CD8-positive, alpha-beta memory T cell (primary cell): ENCODE measurements at places on chromosomes 3 and 15. TPM values are rescaled to one million over a fixed set of nuclear protein-coding genes. Genes with fewer than 3 reads are reported as not detected.

DNA sequence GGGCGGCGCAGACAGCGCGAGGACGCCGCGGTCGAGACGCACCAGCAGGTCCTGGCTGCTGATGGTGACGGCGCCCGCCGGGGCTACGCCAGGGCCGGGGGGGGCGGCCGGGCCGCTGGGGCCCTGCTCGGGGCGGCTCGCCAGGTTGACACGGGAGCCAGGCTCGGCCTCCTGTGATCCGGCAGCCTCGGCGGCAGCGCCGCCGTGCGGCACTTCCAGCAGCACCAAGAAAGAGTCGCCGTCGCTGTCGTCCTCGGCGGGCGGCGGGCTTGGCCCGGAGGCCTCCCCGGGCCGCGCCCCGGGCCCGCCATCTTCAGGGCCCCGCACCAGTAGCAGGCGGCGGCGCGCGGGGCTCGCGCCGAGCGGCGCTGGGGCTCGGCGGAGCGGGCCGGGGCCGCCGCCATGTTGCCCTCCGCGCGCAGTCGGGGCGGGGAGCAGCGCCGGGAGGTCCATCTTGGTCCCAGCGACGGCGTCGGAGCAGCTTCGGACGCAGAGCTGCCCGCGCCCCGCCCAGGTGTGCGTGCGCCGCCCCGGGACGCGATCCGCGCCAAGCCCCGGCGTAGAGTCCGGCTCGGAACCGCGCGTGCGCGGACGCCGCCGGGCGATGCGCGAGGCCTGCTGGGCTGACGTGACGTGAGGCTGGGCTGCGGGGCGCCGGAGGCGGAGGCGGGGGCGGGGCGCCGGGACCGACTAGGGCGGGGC is at the start of gene ZXDC:
TSS of gene ZXDC (minus strand) at position 479 of the 702 bp plus-strand sequence. CDS start at position 453, 26 bp downstream.
- H3K4me3 ChIP-seq = peak within 1 kb of the TSS; percentile 82
- peak; percentile 88 for DNase-seq
- H3K27me3 ChIP-seq = no peaks in the 10 kb centered on the region
- peak within 1 kb of the TSS; percentile 64 for H3K27ac ChIP-seq

GRCh38 chr3:194910414-194910984 is 224.8 kb downstream of the FAM43A start:
- no peak overlapping the region for H3K27ac ChIP-seq
- no peak for DNase-seq
- no peaks in the 10 kb centered on the region for H3K36me3 ChIP-seq
- H3K4me3 ChIP-seq = no peak overlapping the region
- no peaks in the 10 kb centered on the region for H3K4me1 ChIP-seq
- no peaks in the 10 kb centered on the region for H3K27me3 ChIP-seq

DNA sequence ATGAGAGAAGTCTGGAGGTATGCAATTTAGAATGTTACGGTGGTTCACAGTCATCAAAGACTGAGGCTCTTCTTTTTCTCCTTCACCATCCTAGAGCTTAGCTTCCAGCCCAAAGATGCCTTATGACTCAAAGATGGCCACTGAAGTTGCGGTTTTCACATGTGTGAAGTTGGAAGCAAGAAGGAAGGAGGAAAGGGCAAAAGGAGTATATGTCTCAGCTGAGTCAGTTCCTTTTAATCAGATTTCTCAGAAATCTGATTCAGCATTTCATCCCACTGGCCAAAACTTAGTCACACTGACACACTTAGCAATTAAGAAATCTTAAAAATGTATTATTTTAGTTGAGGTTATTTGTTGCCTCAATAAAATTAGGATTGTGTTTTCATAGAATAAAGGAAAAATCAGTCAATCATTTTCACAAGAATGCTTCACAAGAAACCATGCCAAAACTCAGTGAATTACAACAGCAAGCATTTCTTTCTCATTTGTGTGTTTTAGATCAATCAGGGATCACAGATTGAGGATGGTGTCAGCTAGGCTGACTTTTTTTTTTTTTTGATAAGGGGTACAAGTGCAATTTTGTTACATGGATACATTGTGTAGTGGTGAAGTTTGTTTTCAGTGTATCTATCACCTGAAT is 211.1 kb upstream of the GADL1 start:
- H3K36me3 ChIP-seq = no peaks in the 10 kb centered on the region
- no peak overlapping the region for H3K27ac ChIP-seq
- H3K4me1 ChIP-seq = no peaks in the 10 kb centered on the region
- no peaks in the 10 kb centered on the region for H3K27me3 ChIP-seq

- H3K36me3 ChIP-seq = no peaks in the 10 kb centered on the region
- no peak within 1 kb of the TSS for H3K27ac ChIP-seq
- H3K4me3 ChIP-seq = no peak within 1 kb of the TSS
- no peaks in the 10 kb centered on the region for H3K4me1 ChIP-seq
- H3K27me3 ChIP-seq = no peaks in the 10 kb centered on the region
Observed at GRCh38 chr15:71810256-71811035, at the start of gene NR2E3. NR2E3 (plus strand) TSS chr15:71810554; CDS start chr15:71810744, 190 bp downstream.

GRCh38 chr3:63303238-63303637 is 25.1 kb downstream of the SYNPR start:
- no peaks in the 10 kb centered on the region for H3K36me3 ChIP-seq
- DNase-seq = no peak
- no peak overlapping the region for H3K4me3 ChIP-seq
- no peak overlapping the region for H3K27ac ChIP-seq
- H3K4me1 ChIP-seq = no peaks in the 10 kb centered on the region
- H3K27me3 ChIP-seq = no peaks in the 10 kb centered on the region

GRCh38 chr3:10435850-10436249 is 69.5 kb downstream of the ATP2B2 start:
- H3K4me1 ChIP-seq = peaks cover 22% of the 10 kb centered on the region
- H3K36me3 ChIP-seq = no peaks in the 10 kb centered on the region
- H3K27ac ChIP-seq = no peak overlapping the region
- no peaks in the 10 kb centered on the region for H3K27me3 ChIP-seq

DNA sequence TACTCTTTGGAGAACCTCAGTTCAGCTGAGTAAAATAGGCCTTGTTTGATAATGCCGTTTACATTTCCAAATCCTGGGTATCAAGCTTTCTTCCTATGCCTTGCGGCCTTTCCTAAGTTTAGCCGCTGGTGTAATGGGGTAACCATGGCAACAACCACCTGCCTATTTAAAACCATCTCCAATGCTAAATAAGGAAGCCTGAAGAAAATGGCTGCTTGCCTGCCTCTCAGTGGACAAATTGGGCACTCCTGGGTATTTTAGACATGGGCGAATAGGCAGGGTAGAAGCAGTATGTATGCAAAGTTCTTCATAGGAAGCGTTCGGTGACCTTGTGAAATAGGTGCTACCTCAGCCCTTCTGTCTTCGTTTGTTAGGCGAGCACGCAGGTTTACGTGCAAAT is 122.7 kb downstream of the DGKG start:
- H3K4me3 ChIP-seq = no peak overlapping the region
- no peaks in the 10 kb centered on the region for H3K36me3 ChIP-seq
- DNase-seq = no peak
- no peaks in the 10 kb centered on the region for H3K27me3 ChIP-seq

GRCh38 chr15:90101969-90102890 is at the start of gene IDH2:
IDH2 (minus strand) TSS chr15:90102468; CDS start chr15:90102390, 78 bp downstream.
- peaks cover 44% of the 10 kb centered on the region for H3K4me1 ChIP-seq
- peak within 1 kb of the TSS; percentile 68 for H3K4me3 ChIP-seq
- peak within 1 kb of the TSS; percentile 63 for H3K27ac ChIP-seq
- H3K27me3 ChIP-seq = no peaks in the 10 kb centered on the region
- peak; percentile 73 for DNase-seq

DNA sequence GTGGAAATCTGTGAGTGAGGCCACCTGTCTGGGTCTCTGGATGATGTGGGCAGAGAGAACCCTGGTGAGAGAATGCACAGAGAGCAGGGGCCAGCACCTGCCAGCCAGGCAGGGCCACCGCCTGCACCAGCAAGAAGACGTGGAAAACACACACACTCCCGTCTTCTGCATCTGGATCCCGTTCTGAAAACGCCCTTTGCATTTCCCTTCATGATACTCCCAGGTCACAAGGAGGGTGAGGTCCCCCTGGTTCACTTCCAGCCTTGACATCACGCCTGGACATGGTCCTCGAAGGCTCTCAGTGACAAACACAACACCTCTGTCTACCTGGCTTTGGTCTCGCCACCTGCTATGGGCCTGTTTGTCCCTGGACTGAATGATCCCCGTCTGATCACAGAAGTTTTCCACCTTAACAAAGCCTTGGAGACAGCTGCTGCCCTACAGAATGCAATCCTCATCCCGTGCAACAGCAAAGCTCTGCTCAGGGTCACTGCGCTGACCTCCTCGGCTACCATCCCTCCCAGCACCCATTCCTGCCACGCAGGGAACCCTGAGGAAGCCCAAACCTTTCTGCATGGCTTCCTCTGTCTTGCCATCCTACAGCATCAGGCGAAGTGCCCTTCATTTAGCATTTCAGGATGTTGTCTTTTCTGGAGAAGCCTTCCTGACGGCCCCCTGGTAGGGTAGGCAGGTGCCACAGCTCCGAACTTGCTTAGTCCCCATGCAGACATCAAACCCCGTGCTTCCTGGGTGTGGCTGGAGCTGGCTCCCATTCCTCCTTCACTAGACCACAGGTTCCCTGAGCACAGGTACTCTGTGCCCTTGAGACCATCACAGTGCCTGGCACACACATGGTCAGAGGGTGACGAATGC is 122.5 kb downstream of the ATP10A start:
- no peak overlapping the region for H3K4me3 ChIP-seq
- no peaks in the 10 kb centered on the region for H3K27me3 ChIP-seq
- no peaks in the 10 kb centered on the region for H3K4me1 ChIP-seq
- no peak overlapping the region for H3K27ac ChIP-seq

DNA sequence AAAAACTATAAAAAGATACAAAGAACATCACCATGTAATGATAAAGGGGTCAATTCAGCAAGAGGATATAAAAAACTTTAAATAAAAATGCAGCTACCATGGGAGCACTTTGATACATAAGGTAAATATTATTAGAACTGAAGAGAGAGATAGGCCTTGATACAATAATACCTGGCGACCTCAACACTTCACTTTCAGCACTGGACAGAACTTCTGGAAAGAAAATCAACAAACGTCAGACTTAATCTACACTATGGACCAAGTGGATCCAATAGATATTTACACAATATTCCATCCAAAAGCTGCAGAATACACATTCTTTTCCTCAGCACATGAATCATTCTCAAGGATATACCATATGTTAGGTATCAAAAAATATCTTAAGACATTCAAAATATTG is 42.0 kb downstream of the WDR49 start:
- H3K27me3 ChIP-seq = no peaks in the 10 kb centered on the region
- no peak overlapping the region for H3K4me3 ChIP-seq

GRCh38 chr3:185934767-185935464 is 2.9 kb downstream of the TRA2B start:
- H3K27ac ChIP-seq = peak overlapping the region; percentile 100
- H3K4me3 ChIP-seq = peak overlapping the region; percentile 99
- DNase-seq = no peak
- peaks cover 13% of the 10 kb centered on the region for H3K36me3 ChIP-seq
- no peaks in the 10 kb centered on the region for H3K27me3 ChIP-seq
- peaks cover 52% of the 10 kb centered on the region for H3K4me1 ChIP-seq

DNA sequence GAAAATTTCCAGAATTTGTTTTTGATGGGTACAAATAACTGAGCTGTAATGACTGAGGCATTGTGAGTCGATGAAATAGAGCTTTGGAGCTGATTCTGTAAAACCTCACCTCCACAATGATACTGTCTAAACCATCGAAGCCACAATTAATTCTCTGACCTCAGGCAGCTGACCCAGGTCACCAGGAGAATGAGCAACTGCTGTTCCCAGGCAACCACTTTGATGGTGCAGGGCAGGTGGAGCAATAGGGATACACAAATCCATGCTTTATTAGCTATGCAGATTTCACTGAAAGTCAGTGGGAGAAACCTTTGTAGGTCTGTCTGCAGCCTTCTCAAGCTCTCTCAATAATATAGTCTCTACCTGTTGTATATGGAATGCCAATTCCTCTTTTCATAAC is 204.4 kb downstream of the RYR3 start:
- no peak overlapping the region for H3K4me3 ChIP-seq
- no peak for DNase-seq
- H3K27ac ChIP-seq = no peak overlapping the region
- no peaks in the 10 kb centered on the region for H3K4me1 ChIP-seq
- no peaks in the 10 kb centered on the region for H3K27me3 ChIP-seq

GRCh38 chr15:76150513-76150912 is 90.7 kb downstream of the TMEM266 start:
- no peaks in the 10 kb centered on the region for H3K27me3 ChIP-seq

DNA sequence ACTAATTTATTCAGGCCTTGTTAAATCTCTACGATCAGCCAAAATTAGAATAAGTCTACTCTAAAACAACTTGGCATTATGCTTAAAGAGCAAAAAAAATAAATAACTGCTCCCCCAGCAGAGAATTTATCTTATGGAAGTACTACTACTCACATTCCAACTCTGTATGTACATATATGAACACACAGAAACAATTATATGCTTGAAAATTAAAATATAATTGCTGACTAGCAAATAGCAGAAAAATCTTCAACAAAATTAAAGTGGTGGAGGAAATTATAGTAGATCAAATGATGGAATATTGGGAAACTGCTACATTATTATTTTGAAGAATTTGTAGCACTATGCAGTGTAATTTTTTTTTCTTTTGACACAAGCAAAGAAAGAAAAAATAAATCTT is 580.9 kb downstream of the MECOM start:
- H3K27ac ChIP-seq = no peak overlapping the region
- no peaks in the 10 kb centered on the region for H3K4me1 ChIP-seq
- H3K4me3 ChIP-seq = no peak overlapping the region
- H3K36me3 ChIP-seq = no peaks in the 10 kb centered on the region
- DNase-seq = no peak

- H3K4me1 ChIP-seq = no peaks in the 10 kb centered on the region
- no peak overlapping the region for H3K27ac ChIP-seq
- no peaks in the 10 kb centered on the region for H3K27me3 ChIP-seq
Observed at GRCh38 chr15:55658886-55659285, 70.7 kb upstream of the PYGO1 start.

DNA sequence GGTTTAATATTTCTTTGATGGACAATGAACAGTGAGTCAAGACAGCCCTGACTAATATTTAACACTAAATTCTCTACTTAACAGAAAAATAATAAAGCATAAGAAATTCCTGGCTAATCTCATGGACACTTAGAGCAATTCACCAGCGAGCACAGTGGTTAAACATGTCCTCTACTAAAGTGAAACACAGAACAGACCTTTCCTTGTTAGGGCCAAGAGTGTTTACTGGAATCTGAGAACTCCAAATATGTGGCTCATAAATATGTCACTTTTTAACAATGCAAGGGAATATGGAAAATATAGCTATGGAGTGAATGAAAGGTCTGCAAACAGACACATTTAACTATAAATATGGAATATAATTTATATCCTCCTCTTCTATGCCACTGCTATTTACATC is 18.6 kb upstream of the IGSF10 start:
- H3K4me1 ChIP-seq = no peaks in the 10 kb centered on the region
- H3K27me3 ChIP-seq = no peaks in the 10 kb centered on the region
- H3K27ac ChIP-seq = no peak overlapping the region
- H3K36me3 ChIP-seq = no peaks in the 10 kb centered on the region
- H3K4me3 ChIP-seq = no peak overlapping the region
- no peak for DNase-seq

GRCh38 chr15:28920781-28921331 is 35.1 kb downstream of the APBA2 start:
- no peaks in the 10 kb centered on the region for H3K27me3 ChIP-seq
- peaks cover 42% of the 10 kb centered on the region for H3K4me1 ChIP-seq
- H3K4me3 ChIP-seq = peak overlapping the region; percentile 11
- no peak for DNase-seq

CKMT1B gene
- not detected for total RNA-seq

DZIP3 gene
- total RNA-seq = 10.5 TPM

ADIPOQ gene
- total RNA-seq = not detected

DALRD3 gene
- 27.9 TPM for total RNA-seq

COL6A6 gene
- total RNA-seq = not detected

UROC1 gene
- total RNA-seq = not detected

SPTBN5 gene
- 0.31 TPM for total RNA-seq

SAXO2 gene
- total RNA-seq = 0.97 TPM

MESP2 gene
- total RNA-seq = not detected

GPR149 gene
- total RNA-seq = not detected

GOLGA8H gene
- total RNA-seq = not detected

CCR9 gene
- 8.3 TPM for total RNA-seq

ANXA2 gene
- 212 TPM for total RNA-seq

SEMA5B gene
- total RNA-seq = not detected
